ENCODE measurements at places on chromosomes 7 and 10. TPM values are rescaled to one million over a fixed set of nuclear protein-coding genes. Genes with fewer than 3 reads are reported as not detected.

DNA sequence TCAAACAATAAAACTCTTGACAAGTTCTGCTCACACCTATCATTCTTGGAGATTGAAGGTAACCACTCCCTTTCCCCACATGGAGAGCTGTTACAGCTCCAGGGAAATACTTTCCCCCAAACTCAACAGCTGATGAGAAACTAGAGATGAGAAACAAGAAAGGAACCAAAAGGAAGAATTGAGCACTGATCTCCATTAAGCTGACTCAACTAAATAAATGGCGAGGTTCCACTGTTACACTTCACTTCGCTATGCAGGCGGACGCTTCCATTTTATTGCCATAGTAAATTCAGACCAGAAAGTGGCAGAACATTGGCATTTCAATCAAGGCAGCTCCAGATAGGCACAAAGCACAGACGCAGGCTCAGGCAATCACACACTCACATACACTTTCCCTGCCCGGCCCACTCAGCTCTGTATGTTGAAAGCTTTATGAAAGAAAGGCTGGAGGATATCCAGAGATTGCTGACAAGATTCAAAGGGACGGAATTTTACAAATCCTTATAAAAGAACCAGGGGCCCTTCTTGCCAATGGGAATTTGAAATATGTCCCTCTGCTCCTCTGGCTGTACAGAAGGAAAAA lies 11.5 kb upstream of the YAE1 start:
- no peak for DNase-seq

GRCh38 chr7:139830782-139831501 lies 1.9 kb downstream of the TBXAS1 start:
- DNase-seq, result no peak

- no peak for DNase-seq
Measured at GRCh38 chr7:86947929-86948328, 111.5 kb downstream of the ELAPOR2 start.

- DNase-seq, result no peak
Measured at GRCh38 chr7:38731215-38731614, 100.0 kb upstream of the AMPH start.

- DNase-seq, result no peak
Measured at GRCh38 chr10:101131962-101132635, 999 bp downstream of the TLX1 start.

GRCh38 chr10:38103756-38104155 lies 9.6 kb downstream of the ZNF37A start:
- no peak for DNase-seq

DNA sequence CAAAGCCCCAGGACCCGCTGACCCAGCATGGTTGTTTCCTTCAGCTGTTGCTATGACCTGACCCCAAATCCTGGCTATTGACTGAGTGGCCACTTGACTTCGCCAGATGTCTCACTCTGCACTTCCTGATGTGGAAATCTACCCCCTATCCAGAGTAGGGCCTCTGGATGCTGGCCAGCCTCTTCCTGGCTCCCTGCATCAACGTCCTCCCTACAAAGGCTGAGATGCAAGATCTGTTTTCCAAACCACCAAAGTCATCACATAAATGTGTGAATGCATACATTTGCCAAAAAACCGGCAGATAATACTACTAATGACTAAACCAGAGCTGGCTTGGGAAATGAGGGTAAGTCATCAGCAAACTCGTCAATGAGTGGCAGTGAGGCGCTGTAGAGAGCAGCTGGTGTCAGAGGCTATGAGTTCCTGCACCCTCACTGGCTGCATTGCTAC lies 70.4 kb downstream of the PYROXD2 start:
- DNase-seq, result no peak

- DNase-seq, result no peak
Measured at GRCh38 chr10:12067336-12067735, 1.4 kb upstream of the DHTKD1 start.

- no peak for DNase-seq
Measured at GRCh38 chr10:76735866-76736265, 901.7 kb downstream of the KCNMA1 start.

DNA sequence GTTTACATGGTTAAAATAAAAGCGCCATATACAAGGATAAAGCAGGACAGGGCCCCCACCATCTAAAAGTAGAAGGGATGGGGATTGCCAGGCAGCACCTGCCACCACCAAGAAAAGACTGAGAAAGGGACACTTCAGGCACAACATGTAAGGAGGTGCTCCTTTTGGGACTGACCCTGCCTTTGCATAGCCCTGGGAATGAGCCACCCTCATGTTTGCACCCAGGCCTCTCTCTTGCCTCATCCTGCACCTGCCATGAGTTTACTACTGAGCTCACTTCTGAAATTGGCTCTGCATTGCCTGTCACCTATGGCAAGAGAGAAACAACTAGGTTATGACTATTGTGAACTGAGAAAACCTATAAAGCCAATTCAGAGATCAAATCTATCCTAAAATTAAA lies 489.7 kb downstream of the KCNMA1 start:
- DNase-seq, result no peak

DNA sequence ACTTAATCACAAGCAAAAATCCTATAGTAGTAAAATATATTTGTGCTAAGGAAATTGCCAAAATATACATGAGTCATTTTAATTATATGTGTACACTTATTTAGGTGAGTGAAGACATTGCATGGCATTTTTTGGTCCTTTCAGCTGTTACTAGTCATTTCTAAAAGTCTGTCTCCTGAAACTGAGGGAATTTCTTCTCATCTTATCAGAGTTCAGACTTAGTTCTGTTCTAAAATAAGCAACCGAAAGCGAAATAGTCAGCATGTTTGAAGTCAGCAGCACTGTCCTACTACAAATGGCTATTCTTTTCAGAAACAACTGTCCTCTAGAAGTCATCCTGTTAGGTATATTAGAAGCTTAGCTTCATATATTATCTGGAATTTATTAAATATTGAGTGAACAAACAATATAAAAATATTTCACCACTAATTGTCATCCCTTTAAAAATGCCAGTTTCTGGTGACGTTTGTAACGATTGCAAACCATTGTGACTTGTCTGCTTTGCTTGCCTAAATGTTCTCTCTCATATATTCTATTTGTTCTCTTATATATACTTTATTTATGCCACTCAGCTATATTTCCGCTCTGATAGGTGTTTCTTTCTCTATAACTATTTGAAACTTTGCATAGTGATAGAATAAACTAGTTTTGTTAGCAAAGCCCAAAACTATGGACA lies 227.4 kb upstream of the KAT6B start:
- DNase-seq, result no peak

- DNase-seq, result no peak
Measured at GRCh38 chr10:23461557-23461956, 22.7 kb downstream of the OTUD1 start.

The PLAU gene
- 0.59 TPM for total RNA-seq

The ADD3 gene
- total RNA-seq, result 22.8 TPM

The LIPJ gene
- 0.22 TPM for total RNA-seq

The NPVF gene
- total RNA-seq, result not detected

Measured in glutamatergic neuron (in vitro differentiated cells).